ENCODE measurements at places on chromosomes 11 and 22.

- peak; percentile 40 for DNase-seq
Measured at GRCh38 chr11:16893456-16894066, 120.7 kb downstream of the PLEKHA7 start.

DNA sequence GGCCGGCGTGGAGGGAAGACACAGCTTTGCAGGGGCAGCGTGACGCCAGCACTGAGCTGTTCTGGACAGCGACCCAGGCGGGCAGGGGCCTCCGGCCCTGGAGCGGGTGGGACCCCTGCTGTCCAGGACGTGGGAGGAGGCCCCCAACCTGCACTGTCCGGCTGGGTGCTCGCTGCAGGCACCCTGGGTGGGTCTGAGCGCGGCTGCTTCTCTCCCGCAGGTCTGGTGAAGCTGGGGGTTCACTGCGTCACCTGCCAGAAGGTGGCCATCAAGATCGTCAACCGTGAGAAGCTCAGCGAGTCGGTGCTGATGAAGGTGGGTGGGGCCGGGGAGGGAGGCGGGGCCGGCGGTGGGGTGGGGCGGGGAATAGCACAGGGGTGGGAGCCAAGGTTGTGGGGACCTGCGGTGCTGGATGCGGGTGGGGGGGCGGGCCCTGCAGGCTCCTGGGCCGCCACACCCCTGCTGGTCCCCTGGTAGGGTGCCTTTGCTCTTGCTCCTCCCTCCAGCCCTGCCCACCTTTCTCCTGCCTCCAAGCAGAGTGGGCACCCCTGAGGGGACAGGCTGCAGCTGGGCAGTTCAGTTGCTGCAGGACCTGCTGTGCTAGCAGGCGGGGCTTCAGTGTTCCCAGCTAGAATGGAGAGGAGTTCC, 46.2 kb downstream of the BRSK2 start:
- no peak for DNase-seq

GRCh38 chr11:106552694-106553203, 465.5 kb downstream of the GUCY1A2 start:
- no peak for DNase-seq

DNA sequence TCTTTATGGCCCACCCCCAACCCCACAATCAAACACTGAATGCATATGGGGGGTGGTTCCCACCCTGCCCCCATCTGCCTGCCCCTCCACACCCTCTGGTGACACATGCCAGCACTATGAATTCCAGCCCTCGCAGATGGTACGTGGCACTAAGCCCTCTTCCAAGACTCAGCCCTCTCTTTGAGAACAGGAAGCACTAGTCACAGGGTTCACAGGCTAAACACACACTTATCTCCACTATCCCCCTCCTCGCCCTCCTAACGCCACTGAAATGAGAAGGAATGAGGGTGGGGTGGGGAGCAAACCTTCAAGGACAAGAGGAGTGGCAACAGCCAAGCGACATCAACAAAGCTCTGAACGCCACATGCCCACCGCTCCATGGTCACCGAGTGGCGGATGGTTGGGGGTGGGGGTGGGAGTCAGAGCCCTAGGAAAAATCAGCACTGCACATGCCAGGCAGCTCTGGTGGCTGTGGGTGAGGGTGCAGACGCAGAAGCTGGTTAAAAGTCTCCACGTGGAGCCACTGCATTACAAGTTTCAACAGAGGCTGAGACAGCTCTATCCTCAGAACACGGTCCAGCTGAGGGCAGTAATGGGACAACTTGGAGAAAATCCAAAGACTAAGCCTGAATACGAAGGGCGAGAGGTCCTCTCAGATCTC, 33.6 kb downstream of the TMEM184B start:
- peak; percentile 36 for DNase-seq

DNA sequence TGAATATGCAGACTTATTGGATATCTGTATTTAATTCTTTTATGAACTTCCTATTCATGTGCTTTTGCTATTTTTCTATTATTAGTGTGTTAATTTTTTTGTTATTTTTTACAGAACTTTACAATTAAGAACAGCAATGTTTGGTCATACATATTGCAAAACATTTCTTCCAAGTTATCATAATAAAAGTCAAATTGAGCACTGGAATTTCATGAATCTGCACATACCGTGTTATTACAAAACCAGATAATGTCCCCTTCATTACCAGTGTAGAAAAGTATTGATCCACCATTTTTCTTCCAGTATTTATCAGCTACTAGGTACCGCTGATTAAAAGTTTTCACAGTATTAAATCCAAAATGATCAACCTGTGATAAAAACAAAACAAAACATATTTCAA, 40.5 kb downstream of the PRCP start:
- DNase-seq = no peak

DNA sequence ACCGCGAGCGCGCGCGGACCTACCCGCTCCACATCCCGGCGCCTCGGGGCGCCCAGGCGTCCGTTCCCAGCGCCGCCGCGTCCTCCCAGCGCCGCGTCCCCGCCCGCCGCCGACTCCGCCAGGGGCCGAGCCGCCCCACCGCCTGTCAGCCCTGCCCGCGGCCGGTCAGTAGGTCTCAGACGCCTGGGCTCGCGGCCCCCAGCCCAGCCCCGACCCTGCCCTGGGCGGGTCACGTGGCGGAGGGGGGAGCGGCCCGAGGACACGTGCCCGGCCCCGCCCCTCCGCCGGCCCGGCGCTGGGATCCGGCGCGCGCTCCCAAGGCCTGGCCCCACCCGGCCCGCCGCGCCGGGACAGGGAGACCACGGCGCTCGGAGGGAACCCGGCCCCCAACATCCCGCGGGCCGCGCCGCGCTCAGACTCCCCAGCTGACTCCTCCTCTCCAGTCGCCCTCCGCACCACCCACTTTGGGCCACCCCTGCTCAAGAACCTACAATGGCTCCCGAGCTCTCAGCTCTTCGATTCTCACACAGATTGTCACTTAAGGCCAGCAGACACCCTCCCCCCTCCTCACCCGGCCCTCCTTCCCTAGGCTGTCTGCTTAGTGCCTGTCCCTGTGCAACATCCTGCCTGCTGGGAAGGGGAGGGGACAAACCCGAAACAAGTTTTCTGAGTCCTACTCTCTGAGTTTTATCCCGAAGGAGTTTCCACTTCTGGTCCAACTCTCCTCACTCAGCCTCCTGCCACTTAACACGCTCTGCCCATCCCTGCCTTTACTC, at the start of gene RAB3IL1:
Gene RAB3IL1 (minus strand): TSS at position 233 of the 776 bp plus-strand sequence. CDS start 199 bp downstream, at position 34.
- no peak for DNase-seq

DNA sequence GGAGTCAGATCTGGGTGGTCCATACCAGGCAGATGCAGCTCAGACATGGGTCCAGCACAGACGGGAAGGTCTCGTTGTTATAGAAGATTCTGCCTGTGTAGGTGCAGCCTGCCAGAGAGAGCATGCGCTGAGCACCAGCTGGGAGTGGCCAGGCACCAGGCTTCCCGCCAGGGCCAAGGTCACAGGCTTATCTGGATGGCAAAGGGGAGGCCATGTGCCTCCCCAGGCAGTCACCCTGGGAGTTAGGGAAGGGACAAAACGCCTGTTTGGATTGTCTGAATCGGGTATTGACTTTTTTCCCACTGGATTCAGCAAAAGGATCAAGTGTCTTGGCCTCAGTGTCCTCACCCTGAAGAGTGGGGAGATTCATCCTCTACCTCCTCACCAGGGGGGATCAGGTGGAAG, 26.5 kb downstream of the PGA5 start:
- no peak for DNase-seq

DNA sequence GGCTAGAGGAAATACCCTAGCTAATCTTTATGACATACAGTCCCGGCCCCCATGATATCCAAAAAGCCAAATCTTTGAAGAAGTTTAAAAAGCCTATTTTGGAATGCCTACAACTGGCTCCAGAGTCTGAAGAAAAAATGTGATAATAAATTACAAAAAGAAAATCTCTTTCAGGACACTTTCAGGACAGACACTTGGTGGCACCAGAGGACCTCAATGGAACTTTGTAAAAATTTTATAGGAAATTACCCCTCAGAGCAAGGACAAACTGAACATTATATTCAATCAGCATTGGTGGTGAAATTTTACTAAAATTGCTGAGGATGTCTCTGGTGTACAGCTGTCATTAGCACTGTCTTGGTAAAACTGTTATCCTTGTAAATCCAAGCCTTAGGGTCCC, 81.0 kb downstream of the CCDC73 start:
- no peak for DNase-seq

GRCh38 chr11:44889266-44889665, 61.4 kb downstream of the TP53I11 start:
- no peak for DNase-seq

DNA sequence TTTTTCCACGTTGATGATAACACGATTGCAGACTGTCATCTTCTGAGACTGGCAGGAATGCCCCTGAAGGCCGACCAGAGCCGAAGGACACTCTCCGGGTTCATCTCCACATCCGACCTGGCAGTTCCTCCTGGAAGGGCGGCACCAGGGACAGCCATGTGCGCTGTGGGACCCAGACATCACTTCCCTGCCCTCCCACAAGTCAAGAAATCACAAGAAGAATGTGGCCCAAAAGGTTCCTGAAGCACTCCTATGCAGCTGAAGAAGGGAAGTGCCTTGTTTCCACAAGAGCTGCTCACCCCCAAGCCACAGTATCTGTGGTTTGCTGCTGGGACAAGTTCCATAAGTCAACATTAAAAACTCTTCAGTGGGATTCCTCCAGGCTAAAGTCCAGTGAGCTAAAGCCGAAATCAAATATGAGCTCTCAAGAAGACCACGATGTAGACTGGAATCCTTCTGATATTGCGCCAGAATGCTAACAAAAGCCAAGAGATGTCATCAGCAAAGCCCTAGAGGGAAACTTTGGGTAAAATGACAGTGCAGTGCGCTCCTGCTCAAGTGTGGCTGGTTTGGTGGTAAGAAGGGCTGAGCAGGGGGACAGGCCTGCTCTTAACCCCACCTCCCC, 21.2 kb downstream of the PACSIN2 start:
- DNase-seq = peak; percentile 55

DNA sequence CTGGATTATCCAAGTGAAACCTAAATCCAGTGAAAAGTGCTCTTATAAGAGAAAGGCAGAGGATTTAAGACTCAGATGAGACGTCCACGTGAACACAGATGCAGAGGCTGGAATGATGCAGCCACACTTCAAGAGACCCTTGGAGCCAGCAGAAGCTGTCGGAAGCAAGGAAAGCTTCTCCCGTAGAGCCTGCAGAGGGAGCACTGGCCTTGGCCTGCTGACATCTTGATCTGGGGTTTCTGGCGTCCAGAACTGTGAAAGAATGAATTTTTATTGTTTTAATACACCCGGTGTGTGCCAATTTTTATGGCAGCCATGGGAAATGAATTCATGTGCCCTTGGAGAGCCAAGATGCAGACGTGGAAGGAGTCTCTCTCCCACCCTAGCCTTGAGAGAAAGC, 407.0 kb upstream of the B3GAT1 start:
- no peak for DNase-seq

DNA sequence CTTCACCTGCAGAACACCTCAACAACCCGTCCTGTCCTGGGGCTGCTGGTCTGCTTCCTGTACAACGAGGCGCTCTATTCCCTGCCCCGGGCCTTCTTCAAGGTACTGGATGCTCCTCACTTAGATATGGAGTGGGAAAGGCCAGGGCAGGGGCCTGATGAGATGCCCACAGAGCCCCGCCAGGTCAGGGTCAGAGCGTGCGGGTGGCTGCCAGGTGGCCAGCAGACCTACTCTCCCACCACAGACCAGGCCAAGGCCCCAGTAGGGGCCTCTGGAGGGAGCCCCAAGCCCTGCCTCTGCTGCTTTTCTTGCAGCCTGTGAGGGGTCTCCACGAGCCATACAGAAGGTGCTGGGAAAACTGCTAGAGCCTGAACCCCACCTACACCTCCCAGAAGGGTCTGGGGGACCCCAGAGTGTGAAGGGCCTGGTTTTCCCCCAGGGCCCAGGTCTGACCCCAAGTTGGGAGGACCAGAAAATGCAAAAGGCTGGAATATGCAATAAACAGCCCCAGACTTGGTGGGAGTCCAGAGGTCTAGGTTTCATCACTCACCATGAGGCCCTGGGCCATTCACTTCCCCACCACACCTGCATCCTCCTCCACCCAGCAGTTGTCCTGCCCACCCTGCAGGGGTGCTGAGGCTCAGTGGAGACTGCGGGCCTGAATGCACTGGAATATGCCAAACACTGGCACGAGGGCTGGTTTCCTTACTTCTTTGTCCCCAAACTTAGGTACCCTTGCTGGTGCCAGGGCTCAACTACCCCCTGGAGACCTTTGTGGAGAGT, 14.7 kb downstream of the ZDHHC24 start:
- DNase-seq = no peak

DNA sequence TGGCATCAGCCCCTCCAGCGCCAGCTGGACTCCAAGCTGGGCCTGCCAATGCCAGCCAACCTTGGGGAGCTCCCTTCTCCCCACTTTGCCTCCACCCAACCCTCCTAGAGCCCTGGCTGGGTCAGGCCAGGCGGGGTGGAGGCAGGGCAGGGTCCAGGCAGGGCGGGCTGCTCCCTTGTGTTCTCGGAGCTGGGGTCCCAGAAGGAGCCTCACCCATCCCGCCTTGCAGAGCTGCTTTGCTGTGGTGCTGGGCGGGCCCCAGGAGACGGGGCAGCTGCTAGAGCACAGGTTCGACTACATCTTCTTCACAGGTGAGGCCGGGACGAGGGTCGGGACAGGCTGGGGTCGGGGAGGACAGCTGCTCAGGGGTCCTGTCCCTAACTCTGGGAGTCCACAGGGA, 9.4 kb downstream of the ALDH3B1 start:
- no peak for DNase-seq

DNA sequence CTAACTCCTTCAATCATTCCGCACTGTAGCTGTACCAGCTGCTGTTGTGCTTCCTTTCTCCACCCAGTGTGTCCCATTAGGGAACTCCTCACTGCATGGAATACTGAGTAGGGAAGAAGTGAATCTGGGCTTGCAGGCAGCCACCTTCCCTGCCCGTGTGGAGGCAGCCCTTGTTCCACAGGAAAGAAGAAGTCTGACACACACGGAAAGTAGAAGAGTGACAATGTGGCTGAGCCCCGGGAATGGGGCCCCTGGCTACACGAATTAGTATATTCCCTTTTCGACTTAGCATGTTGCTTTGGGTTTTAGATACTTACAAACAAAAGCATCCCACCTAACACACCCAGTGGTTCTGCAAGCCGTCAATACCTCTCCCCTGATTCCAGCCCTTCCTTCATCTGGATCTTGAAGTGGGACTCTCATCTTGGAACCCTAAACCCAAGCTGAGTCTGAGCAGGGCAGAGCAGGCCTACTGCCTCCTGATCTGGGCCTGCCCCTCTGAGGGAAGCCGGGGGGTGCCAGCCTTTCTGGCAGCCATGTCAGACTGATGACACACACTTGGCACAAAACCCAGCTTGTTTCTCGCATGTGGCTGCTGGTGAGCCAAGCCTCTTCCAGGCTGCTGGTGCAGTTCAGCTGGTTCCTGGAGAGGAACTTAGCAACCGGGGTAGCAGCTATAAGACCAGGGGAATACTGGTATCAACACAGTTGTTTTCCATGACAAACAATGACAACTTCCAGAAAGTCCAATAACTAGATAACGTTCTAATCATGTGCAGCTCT, 71.6 kb downstream of the C11orf58 start:
- DNase-seq = peak; percentile 80

- no peak for DNase-seq
Measured at GRCh38 chr22:43554694-43555365, 143.0 kb downstream of the MPPED1 start.

- DNase-seq = no peak
Measured at GRCh38 chr22:47630741-47631534, 868.5 kb downstream of the TBC1D22A start.

Data from prostate gland (tissue), 2 donors.